Lung (tissue), 17 donors: ENCODE measurements at places on chromosomes 5 and 9.
A peak's percentile ranks its signal among the peaks of the same experiment; 100 is the strongest.

DNA sequence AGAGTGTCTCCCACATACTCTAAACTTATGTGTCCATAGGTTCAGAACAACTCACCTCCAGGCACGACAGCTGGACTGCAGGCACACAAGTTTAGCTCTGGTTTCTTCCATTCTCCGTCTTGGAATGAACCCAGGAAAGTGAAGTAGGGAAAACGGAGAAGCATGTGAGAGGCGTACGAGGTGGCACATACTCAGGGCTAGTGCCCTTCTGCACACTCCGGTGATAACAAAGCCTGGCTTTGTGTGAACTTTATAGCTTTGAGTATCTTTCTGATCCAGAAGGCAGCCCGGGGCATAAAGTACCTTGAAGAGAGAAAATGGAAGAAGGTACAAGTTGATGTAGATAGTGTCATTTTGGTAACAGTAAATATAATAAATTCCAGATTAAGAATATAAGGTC is 11.1 kb upstream of the HTR4 start:
- no peaks in the 10 kb centered on the region for H3K27me3 ChIP-seq
- DNase-seq = peak; percentile 27
- H3K27ac ChIP-seq = no peak overlapping the region
- no peaks in the 10 kb centered on the region for H3K4me1 ChIP-seq
- H3K36me3 ChIP-seq = no peaks in the 10 kb centered on the region

GRCh38 chr5:180083529-180084060 is 12.0 kb upstream of the RNF130 start:
- no peak overlapping the region for H3K4me3 ChIP-seq
- peaks cover 5% of the 10 kb centered on the region for H3K4me1 ChIP-seq
- H3K27me3 ChIP-seq = no peaks in the 10 kb centered on the region

- no peaks in the 10 kb centered on the region for H3K36me3 ChIP-seq
- H3K27me3 ChIP-seq = no peaks in the 10 kb centered on the region
- H3K27ac ChIP-seq = no peak overlapping the region
- DNase-seq = no peak
- H3K4me1 ChIP-seq = no peaks in the 10 kb centered on the region
Measured at GRCh38 chr5:89313044-89313443, 430.1 kb upstream of the MEF2C start.

DNA sequence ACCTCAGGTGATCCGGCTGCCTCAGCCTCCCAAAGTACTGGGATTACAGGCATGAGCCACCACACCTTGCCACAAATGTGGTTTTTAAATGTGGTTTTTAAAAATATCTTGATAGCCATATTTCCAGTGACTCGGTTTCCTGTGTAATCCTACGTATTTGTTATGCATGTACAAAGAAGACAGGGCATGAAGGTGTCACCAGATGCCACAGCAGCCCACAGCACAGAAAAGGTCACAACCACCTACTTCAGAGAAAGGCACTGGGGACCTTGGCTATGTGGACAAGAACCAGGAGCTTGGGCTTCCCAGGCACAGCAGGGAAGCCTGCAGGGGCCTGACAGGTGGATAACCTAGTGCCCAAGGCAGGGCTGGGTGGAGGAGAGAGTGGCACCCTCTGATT is 38.0 kb downstream of the C9orf50 start:
- no peaks in the 10 kb centered on the region for H3K36me3 ChIP-seq
- no peak overlapping the region for H3K4me3 ChIP-seq
- H3K4me1 ChIP-seq = no peaks in the 10 kb centered on the region
- no peak for DNase-seq

GRCh38 chr5:15014809-15015208 is 143.2 kb upstream of the ANKH start:
- H3K4me1 ChIP-seq = no peaks in the 10 kb centered on the region
- no peak overlapping the region for H3K4me3 ChIP-seq
- no peak overlapping the region for H3K27ac ChIP-seq
- H3K27me3 ChIP-seq = no peaks in the 10 kb centered on the region
- no peak for DNase-seq
